ENCODE measurements at places on chromosomes 6 and 20.
A peak's percentile ranks its signal among the peaks of the same experiment; 100 is the strongest.

GRCh38 chr6:140185991-140186390, 811.5 kb upstream of the CITED2 start:
- no peak for DNase-seq

- DNase-seq: no peak
These were observed 647 bp downstream of the UNC93A start for GRCh38 chr6:167291623-167292300.

GRCh38 chr20:51327251-51327841, 215.2 kb downstream of the NFATC2 start:
- DNase-seq: no peak

DNA sequence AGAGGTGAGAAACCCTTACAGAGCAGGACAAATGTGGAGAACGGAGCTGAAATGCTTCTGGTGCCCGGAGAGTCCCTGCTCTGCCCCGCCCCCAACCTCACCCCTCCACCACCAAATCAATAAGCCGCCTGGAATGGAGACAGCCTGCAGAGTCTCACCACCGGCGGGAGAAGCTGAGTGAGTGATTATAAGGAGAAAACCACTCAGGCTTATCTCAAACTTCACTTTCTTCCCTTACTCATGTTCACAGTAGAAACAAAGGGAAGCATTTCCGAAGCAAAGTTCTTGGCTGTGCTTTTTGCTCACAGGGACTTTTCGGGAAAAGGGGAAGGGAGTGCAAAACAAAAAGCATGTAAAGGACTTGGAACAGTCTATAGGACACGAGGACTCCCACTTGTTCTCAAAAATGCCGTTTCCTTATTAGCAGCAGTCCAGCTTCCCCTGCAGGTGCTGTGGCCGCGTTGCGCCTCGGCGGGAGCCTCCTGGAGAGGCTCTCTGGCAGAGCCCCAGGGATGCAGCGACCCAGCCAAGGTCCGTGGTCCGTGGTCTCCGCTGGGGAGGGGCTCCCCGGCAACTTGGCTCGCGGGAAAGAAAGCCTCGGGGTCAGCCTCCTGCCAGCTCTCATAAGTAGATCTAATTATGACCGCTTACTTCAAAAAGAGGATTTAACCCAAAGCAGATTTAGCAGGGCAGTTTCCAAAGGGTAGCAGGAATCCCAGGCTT, 64.8 kb upstream of the TMEM30A start:
- DNase-seq: no peak

- DNase-seq: no peak
These were observed 90.7 kb upstream of the PRDM1 start for GRCh38 chr6:105995391-105995865.

DNA sequence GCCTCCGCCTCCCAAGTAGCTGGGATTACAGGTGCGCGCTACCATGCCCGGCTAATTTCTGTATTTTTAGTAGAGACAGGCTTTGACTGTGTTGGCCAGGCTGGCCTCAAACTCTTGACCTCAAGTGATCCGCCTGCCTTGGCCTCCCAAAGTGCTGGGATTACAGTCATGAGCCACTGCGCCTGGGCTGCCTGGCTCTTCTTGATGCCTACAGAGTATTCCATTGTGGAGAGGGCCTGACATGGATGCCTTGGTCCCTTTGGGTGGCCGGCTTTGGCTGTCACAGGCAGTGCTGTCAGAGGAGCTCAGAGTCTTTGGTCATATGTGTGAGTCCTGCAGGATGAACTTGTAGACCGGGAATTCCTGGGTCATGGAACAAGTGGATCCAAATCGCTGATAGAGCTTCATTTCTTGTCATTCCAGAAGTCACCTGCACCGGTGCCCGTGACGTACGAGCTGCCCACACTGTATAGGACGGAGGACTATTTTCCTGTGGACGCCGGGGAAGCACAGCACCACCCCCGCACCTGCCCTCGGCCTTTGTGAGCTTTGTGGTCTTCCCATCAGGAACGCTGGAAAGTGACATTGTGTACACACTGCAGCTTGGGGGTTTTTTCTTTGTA, 55.1 kb downstream of the ADNP start:
- no peak for DNase-seq

DNA sequence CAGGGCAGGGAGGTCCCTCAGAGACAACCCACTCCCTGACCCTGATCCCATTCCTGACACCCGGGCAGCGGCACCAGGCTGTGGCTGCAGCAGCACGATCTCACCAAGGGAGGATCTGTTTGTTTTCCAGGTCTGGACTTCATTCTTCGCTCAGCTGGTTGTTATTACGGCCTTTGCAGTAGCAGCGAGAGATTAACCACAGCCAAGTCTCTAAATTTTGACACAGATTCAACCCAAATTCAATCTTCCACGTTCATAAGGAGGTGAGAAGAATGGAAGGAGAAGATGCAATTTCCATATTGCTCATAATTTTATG, 91.1 kb upstream of the THBS2 start:
- DNase-seq: no peak

DNA sequence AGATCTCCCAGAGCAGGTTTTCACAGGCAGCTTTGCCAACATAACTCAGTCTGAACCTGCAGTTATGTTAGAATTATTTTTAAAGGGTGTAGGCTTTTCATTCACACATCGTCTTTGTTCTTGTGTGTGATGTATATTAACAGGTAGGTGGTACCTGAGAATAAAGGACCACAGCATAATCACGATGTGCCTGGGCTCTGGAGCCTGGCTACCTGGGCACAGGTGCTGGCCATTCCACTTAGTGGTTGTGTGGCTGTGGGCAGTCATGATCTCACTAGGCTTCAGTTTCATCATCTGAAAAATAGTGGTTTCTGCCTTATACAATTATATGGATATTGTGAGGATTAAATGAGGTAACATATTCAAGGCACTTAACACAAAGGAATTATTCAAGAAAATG, 6.4 kb downstream of the CD109 start:
- DNase-seq: no peak

GRCh38 chr6:6811128-6812009, 222.8 kb downstream of the LY86 start:
- DNase-seq: peak; percentile 37

DNA sequence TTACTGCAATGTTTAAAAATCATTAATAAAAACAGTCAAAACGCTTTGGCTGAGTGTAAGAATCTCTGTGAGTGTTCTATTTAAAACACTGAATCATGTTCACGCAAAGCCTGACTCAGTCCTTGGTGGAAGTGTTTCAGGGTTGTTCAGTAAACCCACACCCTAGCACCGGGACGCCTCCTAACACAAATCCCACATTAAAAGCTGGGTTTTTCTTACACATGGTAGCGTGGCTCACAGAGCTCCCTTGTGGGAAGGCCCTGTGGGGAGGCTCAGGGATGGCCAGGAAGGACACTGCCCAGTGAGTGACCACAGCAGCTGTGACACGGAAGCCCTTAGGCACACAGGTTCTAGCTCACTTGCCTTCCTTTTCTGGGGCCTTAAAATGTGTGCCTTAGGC, 80.2 kb downstream of the GMPR start:
- peak; percentile 15 for DNase-seq

DNA sequence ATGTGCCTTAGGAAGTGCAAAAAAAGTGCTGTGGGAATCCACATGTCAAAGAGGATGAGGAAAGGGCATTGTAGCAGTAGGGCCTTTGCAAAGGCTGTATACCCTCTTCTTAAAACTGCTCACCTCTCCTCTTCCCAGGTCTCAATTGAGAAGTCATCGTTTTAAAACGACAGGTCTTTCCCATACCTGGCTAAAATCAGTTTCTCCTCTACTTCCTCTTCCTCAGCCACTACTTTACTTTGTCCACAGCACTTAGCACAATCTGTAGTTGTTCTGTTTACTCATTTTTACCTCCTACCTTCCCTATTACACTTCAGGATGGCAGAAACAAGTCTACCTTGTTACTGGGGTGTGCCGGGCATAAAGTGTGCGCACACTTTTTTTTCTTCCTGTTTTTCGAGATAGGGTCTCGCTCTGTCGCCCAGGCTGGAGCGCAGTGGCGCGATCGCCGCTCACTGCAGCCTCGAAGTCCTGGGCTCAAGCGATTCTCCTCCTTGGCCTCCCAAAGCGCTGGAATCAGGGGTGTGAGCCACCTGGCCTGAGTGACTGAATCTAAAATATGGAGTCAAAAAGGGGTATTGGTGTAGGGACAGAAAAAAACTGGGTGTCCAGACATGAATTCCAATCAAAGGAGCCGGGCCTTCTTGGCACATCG, 9.8 kb upstream of the ELOVL5 start:
- DNase-seq: no peak

DNA sequence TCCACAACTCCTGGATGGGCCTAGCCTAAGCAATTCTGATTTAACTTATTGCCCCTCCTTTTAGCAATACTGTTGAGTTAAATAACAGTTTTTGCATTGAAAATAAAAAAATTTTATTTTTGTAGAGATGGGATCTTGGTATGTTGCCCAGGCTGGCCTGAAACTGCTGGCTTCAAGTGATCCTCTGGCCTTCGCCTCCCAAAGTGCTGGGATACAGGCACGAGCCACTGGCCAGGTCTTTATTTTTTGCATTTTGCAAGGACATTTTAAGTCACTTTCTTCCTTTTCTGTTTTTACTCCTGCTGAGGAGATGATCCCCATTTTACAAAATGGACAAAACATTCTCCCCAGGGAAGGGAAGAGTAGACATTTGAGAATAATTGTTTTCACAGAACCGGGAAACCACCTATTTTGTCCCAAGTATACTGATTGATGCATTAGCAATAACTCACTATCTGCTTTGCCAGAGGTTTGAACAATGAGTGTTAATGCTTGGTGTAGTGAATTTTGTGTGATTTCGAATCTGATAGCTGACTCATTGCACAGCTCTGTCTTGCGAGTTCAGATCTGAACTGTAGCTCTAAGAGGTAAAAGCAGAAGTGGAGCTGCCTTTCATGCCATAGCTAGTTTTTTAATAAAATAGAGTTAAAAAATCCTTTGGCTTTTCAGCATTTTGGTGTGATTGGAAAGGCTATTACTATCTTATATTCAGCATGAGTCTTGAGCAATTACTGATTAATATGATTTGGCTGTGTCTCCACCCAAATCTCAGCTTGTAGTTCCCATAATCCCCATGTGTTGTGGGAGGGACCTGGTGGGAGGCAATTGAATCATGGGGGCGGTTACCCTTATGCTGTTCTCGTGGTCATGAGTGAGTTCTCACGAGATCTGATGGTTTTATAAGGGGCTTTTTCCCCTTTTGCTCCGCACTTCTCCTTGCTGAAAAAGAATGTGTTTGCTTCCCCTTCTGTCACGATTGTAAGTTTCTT, 20.9 kb downstream of the IGF2R start:
- DNase-seq: no peak

DNA sequence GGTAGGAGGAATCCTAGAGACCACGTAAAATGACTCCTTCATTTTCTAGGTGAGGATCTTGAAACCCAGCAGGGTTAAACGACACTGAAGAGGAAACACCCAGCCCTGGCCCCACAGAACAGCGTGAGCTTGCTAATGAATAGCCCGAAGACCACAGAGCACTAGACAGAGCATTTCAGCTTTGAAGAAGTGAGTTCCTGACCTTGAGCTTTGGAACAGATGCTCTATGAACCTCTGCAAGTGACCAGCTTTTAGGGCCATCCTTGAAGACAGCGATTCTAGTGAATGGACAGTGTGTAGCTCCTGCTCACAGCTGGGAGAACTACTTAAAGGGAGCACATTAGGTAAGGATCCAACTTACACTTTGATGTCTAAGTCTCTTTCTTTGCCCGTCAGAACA, 74.0 kb upstream of the FRMD1 start:
- no peak for DNase-seq

- DNase-seq: no peak
These were observed 420.0 kb upstream of the EYS start for GRCh38 chr6:66127061-66127460.

DNA sequence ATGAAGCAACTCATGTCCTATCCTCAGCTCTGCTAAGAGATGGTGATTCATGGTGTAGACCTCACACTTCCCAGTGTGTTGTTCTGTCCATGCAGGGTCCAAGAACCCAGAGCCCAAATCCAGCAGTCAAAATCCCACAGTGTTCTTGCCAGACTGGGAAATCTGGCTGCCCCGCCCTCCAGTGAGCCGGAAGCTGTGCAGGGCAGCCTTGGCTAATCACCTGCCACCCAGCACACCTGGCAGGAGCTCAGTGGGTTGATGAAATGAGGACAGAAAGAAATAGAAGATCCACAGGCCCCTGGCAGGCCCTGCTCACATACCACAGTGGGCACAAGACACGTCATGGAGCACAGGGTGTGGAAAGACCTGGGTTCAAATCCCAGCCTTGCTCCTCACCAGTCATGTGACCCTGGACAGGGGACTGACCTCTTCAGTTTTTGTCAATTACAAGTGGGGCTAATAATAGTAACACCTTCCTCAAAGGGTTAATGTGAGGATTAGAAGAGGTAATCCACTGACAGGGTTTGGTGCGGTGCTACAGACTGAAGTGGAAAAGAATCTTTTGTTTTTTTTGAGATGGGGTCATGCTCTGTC, 13.6 kb upstream of the GUCA1A start:
- no peak for DNase-seq

DNA sequence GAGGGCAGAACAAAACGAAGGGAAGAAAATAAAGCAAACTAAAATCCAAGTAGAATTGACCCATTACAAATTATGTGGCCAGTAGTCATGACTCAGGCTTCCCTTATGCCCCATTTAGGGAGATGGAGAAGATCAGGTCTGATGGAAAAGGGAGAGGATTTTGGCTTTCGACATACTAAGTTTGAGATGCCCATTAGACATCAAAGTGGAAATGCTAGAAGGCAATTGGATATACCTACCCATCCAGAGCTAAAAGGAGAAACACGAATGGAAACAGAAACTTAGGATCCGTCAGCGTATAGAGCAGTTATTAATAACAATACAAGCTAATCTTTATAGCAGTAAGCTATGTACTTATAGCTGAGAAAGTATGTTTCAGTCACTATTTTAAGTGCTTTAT, 4.8 kb downstream of the TRPC4AP start:
- DNase-seq: no peak

GRCh38 chr6:22907085-22907484, 337.7 kb downstream of the HDGFL1 start:
- no peak for DNase-seq

GRCh38 chr20:20329564-20329963, 38.3 kb upstream of the INSM1 start:
- DNase-seq: no peak

GRCh38 chr20:19252451-19253120, 40.1 kb downstream of the SLC24A3 start:
- no peak for DNase-seq

GRCh38 chr6:3557336-3557735, 100.5 kb upstream of the SLC22A23 start:
- DNase-seq: no peak

- no peak for DNase-seq
These were observed 264.6 kb upstream of the CDYL start for GRCh38 chr6:4511641-4512020.

GRCh38 chr6:154885214-154885613, 109.9 kb upstream of the TIAM2 start:
- no peak for DNase-seq

GRCh38 chr20:54476169-54477009, 996 bp downstream of the DOK5 start:
- DNase-seq: no peak

- no peak for DNase-seq
These were observed 21.6 kb downstream of the UQCC2 start for GRCh38 chr6:33689879-33690278.

GRCh38 chr6:3081960-3082359, 13.7 kb downstream of the RIPK1 start:
- DNase-seq: no peak
